ENCODE measurements at places on chromosomes 5 and 9. TPM values are rescaled to one million over a fixed set of nuclear protein-coding genes. Genes with fewer than 3 reads are reported as not detected.

DNA sequence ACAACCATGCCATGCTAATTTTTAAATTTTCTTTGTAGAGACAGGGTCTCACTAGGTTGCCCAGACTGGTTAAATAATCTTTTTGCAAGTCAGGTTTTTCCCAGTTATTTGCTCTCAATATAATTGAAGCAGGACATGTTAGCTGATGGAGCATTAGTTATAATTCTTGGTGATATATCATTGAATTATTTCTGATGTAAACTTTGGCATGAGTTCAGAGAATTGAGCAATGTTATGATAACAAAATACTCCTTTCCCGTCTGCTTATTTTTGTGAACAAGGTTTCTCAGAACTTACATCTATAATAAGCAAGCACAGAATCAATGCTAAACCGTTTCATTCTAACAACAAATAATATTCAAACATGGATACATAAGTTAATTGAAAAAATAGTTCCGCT, 37.8 kb downstream of the BHMT start:
- DNase-seq = no peak
- no peak overlapping the region for H3K27ac ChIP-seq
- H3K36me3 ChIP-seq = no peaks in the 10 kb centered on the region
- H3K4me1 ChIP-seq = peaks cover under 1% of the 10 kb centered on the region

DNA sequence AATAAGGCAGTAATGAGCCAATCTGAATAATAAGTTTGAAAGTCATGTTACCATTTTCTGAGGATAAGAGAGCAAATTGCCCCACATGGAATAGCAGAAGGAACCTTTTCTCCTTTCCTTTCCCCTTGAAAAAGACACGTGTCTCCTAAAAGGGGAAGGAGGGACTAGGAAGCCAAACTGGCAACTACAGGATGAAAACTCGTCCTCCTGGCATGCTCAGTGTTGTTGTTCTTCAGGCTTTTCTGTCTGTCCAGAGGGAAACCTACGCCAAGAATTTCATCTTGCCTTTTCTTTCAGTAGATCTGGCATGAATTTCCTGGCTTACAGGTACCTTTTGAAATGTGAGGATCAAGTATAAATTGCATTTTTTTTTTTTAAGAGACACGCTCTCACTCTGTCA, 355.9 kb upstream of the TLE4 start:
- H3K36me3 ChIP-seq = no peaks in the 10 kb centered on the region
- no peaks in the 10 kb centered on the region for H3K4me1 ChIP-seq
- H3K4me3 ChIP-seq = no peak overlapping the region
- H3K27ac ChIP-seq = no peak overlapping the region
- DNase-seq = no peak

DNA sequence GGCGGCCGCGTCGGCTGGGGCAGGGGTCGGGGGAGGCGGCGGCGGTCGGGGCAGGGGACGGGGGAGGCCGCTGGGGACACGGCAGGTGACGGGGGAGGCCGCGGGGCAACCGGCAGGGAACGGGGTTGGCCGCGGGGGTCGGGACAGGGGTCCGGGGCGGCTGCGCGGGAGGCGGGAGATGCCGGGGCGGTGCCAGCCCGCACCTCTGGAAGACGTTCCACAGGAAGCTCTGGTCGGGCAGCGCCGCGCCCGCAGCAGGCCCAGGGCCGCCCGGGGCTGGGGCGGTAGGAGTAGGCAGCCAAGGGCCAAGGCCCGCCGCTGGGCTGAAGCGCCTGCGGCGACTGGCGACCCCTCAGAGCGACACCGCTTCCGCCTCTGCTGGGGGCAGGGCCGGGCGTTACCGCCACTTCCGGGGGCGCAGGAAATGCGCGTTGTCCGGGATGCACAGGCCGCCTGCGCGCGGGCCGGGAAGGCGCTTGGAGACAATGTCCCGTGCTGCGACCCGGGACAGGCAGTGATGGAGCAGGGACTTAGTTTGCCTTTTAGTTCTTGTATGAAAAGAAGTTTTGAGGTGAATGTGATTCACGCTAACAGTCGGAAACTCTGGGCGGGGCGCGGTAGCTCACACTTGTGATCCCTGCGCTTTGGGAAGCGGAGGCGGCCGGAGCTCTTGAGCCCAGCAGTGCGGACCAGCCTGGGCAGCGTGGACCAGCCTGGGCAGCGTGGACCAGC, 110.0 kb upstream of the LPCAT1 start:
- H3K4me1 ChIP-seq = peaks cover 34% of the 10 kb centered on the region
- peak overlapping the region; percentile 76 for H3K27ac ChIP-seq
- DNase-seq = peak; percentile 92
- H3K27me3 ChIP-seq = peaks cover 19% of the 10 kb centered on the region
- H3K36me3 ChIP-seq = peaks cover 20% of the 10 kb centered on the region

GRCh38 chr5:87368601-87369000, 44.1 kb downstream of the CCNH start:
- no peak for DNase-seq
- no peaks in the 10 kb centered on the region for H3K27me3 ChIP-seq
- H3K36me3 ChIP-seq = peaks cover 91% of the 10 kb centered on the region

DNA sequence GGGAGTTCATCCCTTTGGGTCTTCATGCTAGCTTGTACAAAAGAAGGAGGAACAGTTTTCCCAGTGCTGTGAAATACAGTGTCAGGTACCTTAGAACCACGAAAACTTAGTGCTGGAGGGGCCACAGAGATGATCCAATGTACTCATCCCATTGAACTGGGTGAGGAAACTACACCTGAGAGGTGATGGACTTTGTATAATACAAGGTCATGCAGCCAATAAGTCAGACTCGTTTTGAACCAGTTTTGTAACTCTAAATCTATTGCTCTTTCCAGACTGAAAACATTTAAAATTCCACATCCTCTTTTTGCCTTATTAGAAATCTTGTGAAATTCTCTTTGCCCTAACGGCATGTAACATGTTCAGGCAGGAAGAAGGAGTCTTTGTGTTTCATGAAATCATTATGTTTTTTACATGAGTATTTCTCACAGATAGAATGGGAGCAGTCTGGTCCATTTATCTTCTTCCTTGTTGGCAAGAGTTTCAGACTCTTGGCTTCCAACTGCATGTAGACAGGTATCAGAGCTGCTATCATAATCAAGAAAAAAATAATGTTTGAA, 146.8 kb upstream of the FBXL7 start:
- DNase-seq = no peak
- H3K4me3 ChIP-seq = no peak overlapping the region
- H3K27ac ChIP-seq = no peak overlapping the region
- H3K27me3 ChIP-seq = no peaks in the 10 kb centered on the region
- H3K4me1 ChIP-seq = no peaks in the 10 kb centered on the region

- no peaks in the 10 kb centered on the region for H3K4me1 ChIP-seq
- no peak for DNase-seq
Observed at GRCh38 chr9:3733039-3733408, 207.2 kb upstream of the RFX3 start.

DNA sequence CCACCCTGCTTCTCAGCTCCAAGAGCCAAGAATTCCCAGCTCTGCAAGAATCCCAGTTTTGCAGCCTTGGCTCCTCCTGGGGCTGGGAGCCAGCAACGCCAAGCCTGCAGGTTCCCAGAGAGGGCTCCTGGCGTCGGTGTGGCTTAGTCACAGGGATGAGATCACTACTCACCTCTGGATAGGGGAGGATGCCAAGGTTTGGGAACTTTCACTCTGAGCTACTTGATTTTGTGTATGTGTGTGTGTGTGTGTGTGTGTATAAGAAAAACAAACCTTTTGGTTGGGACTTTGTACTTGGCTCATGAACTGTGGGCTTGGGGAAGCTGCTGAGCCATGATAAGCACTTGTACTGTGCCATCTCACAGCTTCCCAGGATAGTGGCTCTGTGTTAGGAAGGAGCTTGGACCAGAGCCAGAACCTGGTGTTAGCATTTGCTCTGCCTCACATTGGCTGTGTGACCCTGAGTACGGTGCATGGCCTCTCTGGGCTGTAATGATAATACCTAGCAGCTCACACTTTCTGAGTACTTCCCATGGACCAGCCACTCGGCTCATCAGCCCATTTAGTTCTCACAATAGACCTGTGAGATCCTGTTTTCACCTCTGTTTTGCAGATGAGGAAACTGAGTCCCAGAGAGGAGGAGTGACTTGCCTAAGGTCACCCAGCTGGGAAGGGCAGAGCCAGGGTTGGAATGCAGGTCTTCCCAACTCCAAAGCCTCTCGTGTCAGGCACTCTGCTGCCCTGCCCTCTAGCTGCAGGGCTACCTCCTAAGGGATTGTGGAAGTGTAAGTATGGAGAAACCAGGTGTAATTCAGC, 41.4 kb upstream of the DAB2IP start:
- H3K4me3 ChIP-seq = no peak overlapping the region
- DNase-seq = no peak

DNA sequence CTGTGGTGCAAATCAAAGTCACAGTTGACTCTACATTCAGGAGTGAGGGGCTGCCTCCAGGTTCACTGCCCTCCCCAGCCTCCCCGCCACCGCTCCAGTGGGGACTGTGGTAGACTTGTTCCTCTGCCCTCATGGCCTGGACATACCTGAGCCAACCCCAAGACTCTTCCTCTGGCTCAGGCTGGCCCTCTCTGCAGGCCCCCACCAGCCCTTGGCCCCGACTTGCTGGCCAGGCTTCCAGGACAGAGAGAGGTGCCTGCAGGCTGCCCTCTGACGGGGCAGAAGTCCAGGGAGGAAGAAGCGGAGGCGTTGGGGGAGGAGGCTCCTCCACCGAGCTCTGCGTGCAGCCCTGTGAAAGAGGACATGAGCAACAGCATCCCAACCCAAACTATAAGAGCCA, 2.8 kb upstream of the SARDH start:
- no peaks in the 10 kb centered on the region for H3K27me3 ChIP-seq
- no peak overlapping the region for H3K27ac ChIP-seq
- no peak overlapping the region for H3K4me3 ChIP-seq
- no peaks in the 10 kb centered on the region for H3K36me3 ChIP-seq
- no peaks in the 10 kb centered on the region for H3K4me1 ChIP-seq
- DNase-seq = no peak

DNA sequence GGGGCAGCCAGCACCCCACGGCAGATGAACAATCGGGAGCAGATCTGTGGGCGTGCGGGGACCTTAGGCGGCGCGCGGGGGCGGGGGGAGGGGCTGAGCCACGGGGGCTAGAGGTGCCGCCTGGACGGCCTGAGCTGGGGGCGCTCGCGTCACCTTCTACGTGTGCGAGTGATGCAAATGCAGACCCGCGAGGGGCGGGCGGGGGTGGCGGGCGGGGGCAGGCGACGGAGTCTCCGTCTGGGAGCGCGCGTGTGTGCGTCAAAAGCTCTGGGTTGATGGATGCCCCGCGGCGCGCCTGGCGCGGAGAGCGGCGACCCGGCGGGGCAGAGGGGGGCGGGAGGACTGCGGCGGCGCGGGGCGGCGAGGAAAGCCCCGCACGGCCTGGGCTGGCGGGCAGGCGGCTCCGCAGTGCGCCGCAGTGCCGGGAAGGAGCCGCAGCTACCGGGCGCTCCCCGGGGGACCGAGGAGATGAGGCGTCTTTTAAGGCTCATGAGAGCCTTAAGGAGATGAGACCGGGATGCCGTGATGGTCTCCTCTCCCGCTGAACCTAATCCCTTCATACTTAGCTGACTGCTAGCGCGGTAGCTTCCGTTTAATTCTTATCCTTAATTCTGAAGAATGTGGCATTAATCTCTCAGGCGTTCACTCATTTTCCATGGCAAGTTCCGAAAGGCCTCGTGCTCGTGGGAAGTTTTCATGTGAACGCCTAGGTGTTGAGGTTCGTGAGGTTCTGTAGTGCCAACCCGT, 1.5 kb downstream of the SV2C start:
- H3K4me3 ChIP-seq = no peak overlapping the region
- no peaks in the 10 kb centered on the region for H3K36me3 ChIP-seq
- peak; percentile 17 for DNase-seq
- no peak overlapping the region for H3K27ac ChIP-seq
- H3K27me3 ChIP-seq = peaks cover 36% of the 10 kb centered on the region
- no peaks in the 10 kb centered on the region for H3K4me1 ChIP-seq

- no peak overlapping the region for H3K4me3 ChIP-seq
- no peak for DNase-seq
- no peaks in the 10 kb centered on the region for H3K4me1 ChIP-seq
- no peaks in the 10 kb centered on the region for H3K27me3 ChIP-seq
Observed at GRCh38 chr5:160665460-160665859, 186.6 kb downstream of the ATP10B start.

GRCh38 chr5:39758426-39758825, 333.6 kb upstream of the DAB2 start:
- H3K4me3 ChIP-seq = no peak overlapping the region
- peaks cover 5% of the 10 kb centered on the region for H3K4me1 ChIP-seq
- DNase-seq = no peak
- no peak overlapping the region for H3K27ac ChIP-seq
- H3K36me3 ChIP-seq = no peaks in the 10 kb centered on the region

DNA sequence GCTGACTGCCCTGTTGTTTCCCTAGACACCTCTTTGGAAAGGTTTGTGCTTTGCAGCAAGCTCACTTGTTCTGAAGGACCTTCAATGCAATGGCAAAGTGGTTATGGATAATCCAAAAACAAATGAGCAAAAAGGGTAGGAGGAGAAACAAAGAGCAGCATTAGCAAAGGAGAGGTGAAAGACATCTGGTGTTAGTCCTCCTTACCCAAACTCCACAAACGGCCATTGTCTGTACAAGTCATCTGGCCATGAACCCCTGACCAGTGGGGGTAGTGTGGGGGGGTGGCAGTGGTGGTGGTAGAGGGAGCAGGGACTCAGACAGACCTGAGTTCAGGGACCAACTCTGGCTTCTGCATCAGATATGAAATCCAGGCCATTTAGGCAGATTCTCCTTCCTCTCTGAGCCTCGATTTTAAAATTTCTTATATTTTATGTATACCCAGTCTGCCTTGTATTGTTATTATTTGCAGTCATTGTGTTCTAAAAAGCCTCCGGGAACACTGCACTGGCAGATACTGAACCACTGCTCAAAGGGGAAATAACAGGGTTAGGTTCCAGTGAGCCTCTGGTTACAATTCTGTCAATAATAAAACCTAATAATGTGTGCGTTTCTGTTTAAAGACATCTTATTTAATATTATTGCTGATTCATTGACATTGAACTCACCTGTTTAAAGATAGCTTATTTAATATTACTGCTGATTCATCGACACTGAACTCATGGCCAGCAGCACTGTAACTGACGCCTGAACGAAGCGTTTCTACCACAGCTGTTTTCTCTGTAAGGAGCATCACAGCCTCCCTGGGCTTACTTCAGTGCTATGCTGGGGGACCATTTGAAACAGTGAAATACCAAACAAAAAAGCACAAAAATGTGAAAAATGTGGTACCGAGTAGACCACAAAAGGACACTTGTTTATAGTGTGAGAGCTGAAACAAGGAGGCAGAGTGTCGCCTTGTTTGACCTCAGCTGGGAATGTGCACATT, 156.0 kb downstream of the SEC61B start:
- H3K4me3 ChIP-seq = no peak overlapping the region
- H3K27ac ChIP-seq = no peak overlapping the region
- no peaks in the 10 kb centered on the region for H3K36me3 ChIP-seq
- no peak for DNase-seq
- H3K4me1 ChIP-seq = no peaks in the 10 kb centered on the region
- H3K27me3 ChIP-seq = peaks cover 9% of the 10 kb centered on the region

- H3K27me3 ChIP-seq = no peaks in the 10 kb centered on the region
- no peak for DNase-seq
- H3K4me1 ChIP-seq = no peaks in the 10 kb centered on the region
- no peaks in the 10 kb centered on the region for H3K36me3 ChIP-seq
Observed at GRCh38 chr5:156762771-156763170, 87.3 kb upstream of the PPP1R2B start.

GRCh38 chr5:171306781-171307591, 2.1 kb upstream of the TLX3 start:
- H3K27ac ChIP-seq = no peak overlapping the region
- no peak overlapping the region for H3K4me3 ChIP-seq
- peaks cover 4% of the 10 kb centered on the region for H3K4me1 ChIP-seq
- no peaks in the 10 kb centered on the region for H3K36me3 ChIP-seq

- no peaks in the 10 kb centered on the region for H3K36me3 ChIP-seq
- H3K27me3 ChIP-seq = peaks cover 12% of the 10 kb centered on the region
- no peak overlapping the region for H3K27ac ChIP-seq
- no peaks in the 10 kb centered on the region for H3K4me1 ChIP-seq
- no peak for DNase-seq
Observed at GRCh38 chr5:133499895-133500294, 112.4 kb downstream of the FSTL4 start.

ADRB2 gene
- total RNA-seq = 0.04 TPM

HAVCR1 gene
- total RNA-seq = not detected

NEUROG1 gene
- not detected for total RNA-seq

All from K562 (cell line).